Stimulated activated naive CD8-positive, alpha-beta T cell treated with anti-CD3 and anti-CD28 coated beads, Interleukin-15, Interleukin-2, amounts not matched to agents 100 U/mL and 50 U/mL, for 24 hours (primary cell): ENCODE measurements at places on chromosomes 3 and 15.

DNA sequence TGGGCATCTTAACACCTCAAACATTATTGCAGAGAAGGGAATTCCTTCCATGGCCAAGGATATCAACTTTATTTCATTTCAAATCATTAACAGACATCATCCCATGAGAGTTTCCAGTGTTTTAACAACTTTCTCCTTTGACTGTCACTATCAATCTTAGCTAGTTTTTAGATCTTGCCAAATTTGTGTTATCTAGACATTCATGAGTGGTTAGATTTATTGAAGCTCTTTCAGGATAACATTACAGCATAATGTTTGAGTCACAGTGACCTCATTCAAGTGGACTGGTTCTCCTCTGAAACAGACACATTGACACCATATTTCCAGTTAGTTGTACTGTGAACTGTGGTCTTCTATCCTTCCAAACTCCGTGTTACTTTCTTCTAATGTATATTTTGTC is 8.6 kb upstream of the TNFAIP8L3 start:
- DNase-seq, result no peak

- no peak for DNase-seq
Measured at GRCh38 chr3:55645422-55645821, 158.3 kb upstream of the WNT5A start.

- peak; percentile 62 for DNase-seq
Measured at GRCh38 chr3:184314700-184315542, 515 bp downstream of the EIF4G1 start.

DNA sequence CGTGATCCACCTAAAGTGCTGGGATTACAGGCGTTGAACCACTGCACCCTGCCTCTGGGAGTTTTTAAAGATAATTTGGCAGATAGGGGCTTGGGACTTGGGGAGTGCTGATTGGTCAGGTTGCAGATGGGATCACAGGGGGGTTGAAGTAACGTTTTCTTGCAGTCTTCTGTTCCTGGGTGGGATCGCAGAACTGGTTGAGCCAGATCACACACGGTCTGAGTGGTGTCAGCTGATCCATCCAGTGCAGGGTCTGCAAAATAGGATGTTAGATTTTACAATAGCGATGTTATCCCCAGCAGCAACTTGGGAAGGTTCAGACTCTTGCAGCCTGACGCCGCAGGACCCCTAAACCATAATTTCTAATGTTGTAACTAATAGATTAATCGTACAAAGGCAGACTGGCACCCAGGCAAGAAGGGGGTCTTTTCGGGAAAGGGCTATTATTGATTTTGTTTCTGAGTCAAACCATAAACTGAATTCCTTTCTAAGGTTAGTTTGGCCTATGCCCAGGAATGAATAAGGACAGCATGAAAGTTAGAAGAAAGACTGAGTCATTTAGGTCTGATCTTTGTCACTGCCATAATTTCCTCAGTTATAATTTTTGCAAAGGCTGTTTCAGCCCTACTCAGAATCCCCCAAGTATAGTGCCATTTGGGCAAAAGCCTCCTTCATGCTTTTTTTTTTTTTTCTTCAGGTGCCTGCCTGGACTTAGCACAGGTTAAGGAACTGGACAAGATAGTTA is 1.5 kb upstream of the CA12 start:
- DNase-seq, result no peak

GRCh38 chr3:18900994-18901393 is 247.3 kb upstream of the KCNH8 start:
- no peak for DNase-seq

GRCh38 chr3:152123457-152123856 is 145.3 kb upstream of the MBNL1 start:
- no peak for DNase-seq

GRCh38 chr3:29370476-29371420 is 89.9 kb downstream of the RBMS3 start:
- no peak for DNase-seq

DNA sequence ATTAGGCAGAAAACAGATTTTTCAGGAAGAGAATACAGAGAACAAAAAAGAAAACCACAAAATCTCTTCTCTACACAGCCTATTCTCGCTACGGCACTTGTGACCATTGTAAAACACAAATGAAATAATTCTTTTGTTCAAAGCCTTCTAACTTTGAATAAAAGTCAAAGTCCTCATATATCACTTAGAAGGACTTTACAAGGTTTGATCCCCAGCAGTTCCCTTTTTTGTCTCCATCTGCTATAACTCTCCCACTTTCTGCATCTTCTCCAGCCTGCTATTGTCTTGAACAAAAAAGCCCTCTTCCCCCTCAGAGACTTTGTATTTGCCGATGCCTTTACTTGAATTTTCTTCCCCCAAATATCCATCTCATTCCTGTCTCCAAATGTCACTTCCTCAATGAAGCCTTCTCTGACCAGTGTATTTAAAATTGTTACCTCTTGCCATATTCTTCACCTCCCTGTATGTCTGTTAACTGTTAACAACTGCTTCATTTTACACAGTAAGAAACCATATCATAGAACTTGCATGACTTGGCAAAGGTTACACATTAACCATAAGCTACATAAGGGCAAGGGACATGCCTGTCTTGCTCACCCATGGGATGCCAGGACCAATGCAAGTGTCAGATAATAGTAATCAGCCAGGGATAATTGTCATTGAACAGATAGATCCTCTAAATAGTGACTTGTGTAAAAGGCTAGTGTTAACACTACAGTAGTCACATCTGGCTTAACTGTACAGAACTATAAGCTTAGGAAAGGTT is 122.4 kb downstream of the CBLB start:
- DNase-seq, result no peak

GRCh38 chr15:64928626-64929220 is 17.0 kb downstream of the ANKDD1A start:
- DNase-seq, result no peak

- DNase-seq, result no peak
Measured at GRCh38 chr3:170207717-170208116, 14.5 kb upstream of the PRKCI start.

GRCh38 chr3:78235841-78236240 is 1195.9 kb downstream of the ROBO2 start:
- no peak for DNase-seq

GRCh38 chr3:56121716-56122115 is 346.6 kb downstream of the ERC2 start:
- no peak for DNase-seq

GRCh38 chr15:49492151-49492550 is 69.1 kb downstream of the FGF7 start:
- no peak for DNase-seq

DNA sequence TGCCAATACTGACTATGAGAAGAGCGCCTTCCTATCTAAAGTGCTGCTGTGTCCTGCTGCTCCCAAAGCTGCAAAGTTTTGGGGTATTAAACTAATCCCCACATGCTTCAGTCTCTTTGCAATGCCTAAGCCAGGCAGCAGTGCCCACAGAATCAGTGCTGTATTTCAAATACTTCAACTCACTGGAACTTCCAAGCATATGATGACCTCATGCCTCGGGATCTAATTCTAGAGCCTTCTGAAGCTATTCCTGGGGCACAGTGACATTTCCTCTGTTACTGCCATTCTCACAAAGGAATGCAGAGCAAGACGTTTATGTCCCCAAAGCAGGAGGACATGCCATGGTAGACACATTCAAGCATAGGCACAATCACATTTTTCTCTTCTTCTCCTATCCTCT is 78.5 kb downstream of the CD200 start:
- no peak for DNase-seq

GRCh38 chr3:47333907-47334306 is 46.9 kb upstream of the PTPN23 start:
- no peak for DNase-seq

DNA sequence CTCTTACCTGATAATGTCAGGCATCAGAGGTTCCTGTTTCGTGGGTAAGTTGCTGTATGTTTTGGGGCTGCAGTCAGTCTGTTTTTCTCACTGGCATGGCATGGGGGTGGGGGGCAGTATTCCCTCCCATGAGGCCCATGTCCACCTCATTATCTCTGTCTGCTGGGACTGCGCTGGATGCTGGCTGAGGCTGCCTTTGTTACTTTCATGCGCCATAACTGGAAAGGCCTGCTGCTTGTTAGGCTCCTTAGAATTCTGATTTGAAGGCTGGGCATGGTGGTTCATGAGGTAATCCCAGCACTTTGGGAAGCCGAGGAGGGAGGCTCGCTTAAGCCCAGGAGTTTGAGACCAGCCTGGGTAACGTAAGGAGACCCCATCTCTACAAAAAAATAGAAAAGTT is 9.8 kb downstream of the APBA2 start:
- no peak for DNase-seq

- no peak for DNase-seq
Measured at GRCh38 chr3:15276028-15276724, 56.2 kb downstream of the SH3BP5 start.

GRCh38 chr3:133208184-133208583 is 170.0 kb downstream of the TMEM108 start:
- DNase-seq, result no peak

- no peak for DNase-seq
Measured at GRCh38 chr3:17006132-17006852, 121.5 kb downstream of the PLCL2 start.

GRCh38 chr3:127716384-127716783 is 43.6 kb downstream of the ABTB1 start:
- no peak for DNase-seq

- DNase-seq, result no peak
Measured at GRCh38 chr3:106272302-106272701, 403.5 kb upstream of the CBLB start.

DNA sequence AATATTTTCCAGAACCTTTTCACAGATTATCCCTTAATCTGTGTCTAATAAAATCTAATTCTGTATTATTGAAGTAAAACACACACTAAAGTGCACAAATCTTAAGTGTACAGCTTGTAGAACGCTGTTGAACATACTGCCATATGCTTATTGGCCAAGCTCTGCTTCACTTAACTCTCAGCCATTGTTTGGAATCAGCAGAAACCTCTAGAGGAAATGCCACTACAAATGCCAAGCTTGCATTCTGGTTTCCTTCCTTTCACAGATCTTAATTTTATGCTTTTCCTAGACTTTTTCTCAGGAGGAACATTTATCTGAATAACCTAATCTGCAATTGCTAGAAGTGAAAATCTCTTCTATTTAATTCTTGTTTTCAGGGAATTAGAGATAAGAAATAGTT is 10.1 kb downstream of the MNS1 start:
- no peak for DNase-seq

- no peak for DNase-seq
Measured at GRCh38 chr15:96325541-96326327, 4.8 kb upstream of the NR2F2 start.

- no peak for DNase-seq
Measured at GRCh38 chr15:47374222-47374621, 343.1 kb upstream of the SEMA6D start.

- no peak for DNase-seq
Measured at GRCh38 chr15:48400086-48400485, 68.9 kb downstream of the DUT start.

DNA sequence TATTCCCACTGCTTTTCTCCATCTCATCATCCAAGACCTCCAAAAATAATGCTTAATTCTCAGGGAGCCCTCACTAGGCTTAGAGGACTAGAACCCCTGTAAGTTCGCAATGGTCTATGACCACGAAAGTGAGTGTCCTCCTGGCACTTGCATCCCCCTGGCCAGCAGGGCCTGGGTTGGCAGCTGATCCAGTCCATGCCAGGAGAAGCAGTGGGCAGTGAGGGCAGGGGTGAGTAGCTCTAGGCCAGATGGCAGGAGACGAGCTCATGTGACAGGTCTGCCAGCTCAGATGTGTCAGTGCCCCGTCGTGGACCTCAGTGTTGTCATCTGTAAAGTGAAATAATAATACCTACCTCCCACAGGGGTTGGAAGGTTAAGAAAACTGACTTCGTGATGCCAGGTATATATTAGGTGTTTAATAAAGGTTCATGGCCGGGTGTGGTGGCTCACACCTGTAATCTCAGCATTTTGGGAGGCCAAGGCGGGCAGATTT is 11.1 kb downstream of the GP5 start:
- no peak for DNase-seq

DNA sequence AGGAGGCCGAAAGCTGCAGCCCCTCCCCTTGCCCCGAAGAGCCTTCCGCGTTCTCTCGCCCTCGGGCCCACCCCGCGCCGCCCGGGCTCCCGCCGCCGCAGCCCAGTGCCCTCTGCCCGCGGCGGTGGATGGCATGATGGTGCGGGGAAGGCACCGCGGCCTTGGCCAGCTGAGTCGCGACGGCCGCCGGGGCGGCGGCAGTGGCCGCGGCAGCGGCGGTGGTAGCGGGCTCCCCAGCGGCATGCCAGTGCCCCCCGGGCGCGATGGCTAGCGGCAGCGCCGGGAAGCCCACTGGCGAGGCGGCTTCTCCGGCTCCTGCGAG is 1.2 kb downstream of the TLNRD1 start:
- DNase-seq, result no peak

GRCh38 chr15:68228971-68229385 is 550 bp downstream of the CLN6 start:
- DNase-seq, result no peak

GRCh38 chr15:31177951-31178350 is 76.4 kb upstream of the TRPM1 start:
- no peak for DNase-seq

GRCh38 chr15:90402223-90402622 is 14.2 kb downstream of the IQGAP1 start:
- DNase-seq, result no peak

- DNase-seq, result no peak
Measured at GRCh38 chr3:46460051-46460450, 4.7 kb downstream of the LTF start.
